CD4-positive, alpha-beta T cell (primary cell): ENCODE measurements at places on chromosomes 6 and 20. TPM values are rescaled to one million over a fixed set of nuclear protein-coding genes. Genes with fewer than 3 reads are reported as not detected.

DNA sequence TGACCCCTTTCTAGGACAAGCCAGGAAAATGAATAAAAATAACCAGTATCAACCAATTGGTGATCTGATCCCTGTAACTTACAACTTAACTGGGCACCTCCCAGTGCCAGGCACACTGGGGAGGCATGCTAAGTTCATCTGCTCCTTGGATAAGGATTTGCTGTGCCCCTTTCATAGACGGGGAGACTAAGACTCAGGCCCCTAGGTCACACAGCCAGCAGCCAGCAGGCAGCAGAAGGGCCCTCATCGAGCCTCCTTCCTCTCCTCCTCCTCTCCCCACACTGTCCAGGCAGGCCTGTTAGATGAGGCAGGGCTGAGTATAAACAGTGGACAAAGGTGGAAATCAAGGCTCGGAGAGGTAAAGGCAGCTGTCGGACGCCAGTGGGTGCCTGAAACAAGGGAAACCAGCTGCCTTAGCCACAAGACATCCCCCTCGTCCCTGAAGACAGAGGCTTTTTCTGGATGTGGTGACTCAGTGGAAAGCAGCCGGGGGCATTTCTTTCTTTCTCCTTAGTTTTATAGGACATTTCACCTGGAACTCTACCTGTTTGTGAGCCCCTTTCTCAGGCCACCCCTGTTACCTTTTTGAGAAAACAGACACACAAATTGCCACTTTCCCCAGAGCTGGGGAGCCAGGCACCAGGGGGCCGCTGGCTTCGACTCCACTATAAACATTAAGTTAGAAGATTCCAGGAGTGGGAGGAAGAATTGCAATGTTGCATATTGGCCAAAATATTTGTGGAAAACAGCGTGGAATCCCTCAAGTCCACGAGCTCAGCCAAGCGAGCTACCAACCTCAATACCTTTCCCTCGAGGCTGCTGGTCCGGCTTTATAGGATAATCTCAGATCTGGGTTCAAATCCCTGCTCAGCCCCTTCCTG lies 166.0 kb downstream of the PREX1 start:
- no peak for DNase-seq
- H3K4me1 ChIP-seq = peaks cover 6% of the 10 kb centered on the region
- H3K27me3 ChIP-seq = no peaks in the 10 kb centered on the region
- H3K36me3 ChIP-seq = peaks cover 74% of the 10 kb centered on the region

DNA sequence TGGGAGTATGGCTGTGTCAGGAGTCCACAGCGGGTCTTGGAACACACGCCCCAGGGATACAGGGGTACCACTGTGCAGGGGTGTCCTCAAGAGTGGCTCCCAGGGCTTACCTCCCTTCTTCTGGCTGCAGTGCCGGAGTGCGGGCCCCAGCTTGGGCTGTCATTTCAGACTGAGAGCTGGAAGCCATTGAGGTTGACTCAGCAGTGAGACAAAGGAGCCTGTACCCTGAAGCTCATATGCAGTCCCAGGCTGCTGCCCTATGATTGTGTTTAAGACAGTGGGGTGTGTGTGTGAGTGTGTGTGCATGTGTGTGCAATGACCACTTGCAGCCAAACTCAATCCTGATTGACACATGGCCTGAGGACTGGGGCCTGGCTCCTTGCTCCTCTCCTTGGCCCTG lies 167.7 kb upstream of the AFDN start:
- H3K4me3 ChIP-seq = no peak overlapping the region
- H3K27ac ChIP-seq = no peak overlapping the region
- no peaks in the 10 kb centered on the region for H3K4me1 ChIP-seq
- H3K27me3 ChIP-seq = no peaks in the 10 kb centered on the region
- no peak for DNase-seq

GRCh38 chr20:26208296-26209091 lies 511.8 kb upstream of the ZNF337 start:
- peaks cover 18% of the 10 kb centered on the region for H3K4me1 ChIP-seq
- peaks cover 6% of the 10 kb centered on the region for H3K27me3 ChIP-seq
- no peak overlapping the region for H3K27ac ChIP-seq
- DNase-seq = peak; percentile 84

- no peak overlapping the region for H3K27ac ChIP-seq
- H3K36me3 ChIP-seq = no peaks in the 10 kb centered on the region
- DNase-seq = no peak
These were observed 153.3 kb upstream of the ENPP5 start for GRCh38 chr6:46323966-46324622.

GRCh38 chr6:17904491-17905120 lies 82.8 kb downstream of the KIF13A start:
- no peak for DNase-seq
- H3K36me3 ChIP-seq = no peaks in the 10 kb centered on the region
- no peaks in the 10 kb centered on the region for H3K4me1 ChIP-seq
- no peak overlapping the region for H3K27ac ChIP-seq
- H3K4me3 ChIP-seq = no peak overlapping the region

The ABHD16B gene
- not detected for total RNA-seq
